Activated naive CD4-positive, alpha-beta T cell (primary cell): ENCODE measurements at places on chromosomes 12 and 14.

DNA sequence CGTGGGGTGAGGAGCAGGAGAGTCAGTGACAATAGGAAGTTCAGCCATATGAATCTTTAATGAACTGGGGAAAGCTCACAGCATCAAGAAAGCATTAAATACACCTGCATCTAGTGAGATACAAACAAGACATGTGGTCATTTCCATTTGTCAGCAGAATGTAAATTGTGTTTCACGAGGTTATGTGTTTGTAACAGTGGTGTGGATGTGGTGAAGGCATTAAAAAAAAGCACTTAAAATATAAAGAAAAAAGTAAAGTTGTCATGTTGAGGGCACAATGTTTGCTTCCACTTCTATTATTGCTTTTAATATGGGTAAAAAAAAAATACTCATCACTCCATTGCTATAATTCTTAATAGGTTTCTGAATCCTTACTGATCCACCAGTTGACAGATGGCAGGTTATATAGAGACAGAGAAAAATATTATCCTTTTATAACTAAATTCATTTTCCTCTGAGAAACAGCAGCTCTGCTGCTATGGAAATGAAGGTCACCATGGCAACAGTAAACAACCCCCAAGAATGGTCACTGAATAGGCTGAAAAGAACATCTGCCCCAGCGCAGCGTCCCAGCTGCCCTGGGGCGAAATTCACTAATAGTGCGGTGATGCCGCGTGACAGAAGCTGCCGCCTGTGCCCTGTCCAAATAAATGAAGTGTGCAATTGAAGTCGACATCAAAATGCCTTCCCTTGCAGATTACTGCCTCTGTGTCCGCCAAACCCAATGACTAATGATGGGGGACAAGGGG lies 226.1 kb downstream of the FOXN3 start:
- no peak for DNase-seq

DNA sequence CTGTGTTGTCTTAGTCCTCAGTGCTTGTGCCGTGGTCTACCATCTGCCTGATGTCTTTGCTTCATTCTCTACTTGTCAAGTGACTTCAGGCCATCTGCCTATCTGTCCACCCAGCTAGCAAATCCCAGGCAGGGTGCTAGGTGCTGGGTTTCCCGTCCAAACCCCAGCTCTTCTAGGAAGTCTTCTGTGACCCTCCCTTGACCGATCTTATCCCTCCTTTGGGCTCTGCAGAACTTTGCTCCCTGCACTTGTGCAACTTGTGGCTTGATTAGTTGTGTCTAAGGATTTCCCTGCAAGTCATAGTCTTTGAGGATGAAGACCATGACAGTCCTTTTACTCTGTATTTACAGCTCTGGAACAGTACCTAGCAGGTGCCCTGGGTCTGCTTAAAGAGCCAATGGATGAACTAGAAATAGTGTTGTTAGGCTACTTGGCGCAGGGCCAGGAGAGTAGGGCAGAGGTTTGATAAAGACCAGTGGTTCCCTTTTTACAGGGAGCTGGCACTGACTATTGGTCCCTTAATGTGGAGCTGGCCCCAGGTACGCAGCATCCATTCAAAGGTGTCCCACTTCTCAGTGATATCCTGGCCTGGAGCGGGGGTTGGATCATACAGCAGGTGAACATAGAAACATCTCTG lies 60.1 kb downstream of the ADCK1 start:
- no peak for DNase-seq

DNA sequence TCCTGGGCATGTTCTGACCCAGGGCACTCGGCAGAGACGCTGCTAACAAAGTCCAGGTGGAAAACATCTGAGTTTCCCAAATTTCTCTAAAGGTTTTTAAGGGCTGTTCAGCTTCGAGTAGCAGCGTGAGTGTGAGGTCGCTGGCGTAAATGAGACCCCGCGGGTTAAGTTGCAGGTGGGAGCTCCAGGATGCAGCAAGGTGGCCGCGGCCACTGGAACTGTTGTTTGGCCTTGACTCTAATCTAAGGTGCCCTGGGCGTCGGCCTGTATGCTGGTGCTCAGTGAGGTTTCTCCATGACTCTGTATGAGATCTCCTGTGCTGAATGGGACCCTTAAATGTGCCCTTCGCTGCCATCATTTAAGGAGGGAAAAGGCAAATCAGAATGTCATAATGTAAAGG lies 50.7 kb downstream of the ELK3 start:
- DNase-seq = no peak

DNA sequence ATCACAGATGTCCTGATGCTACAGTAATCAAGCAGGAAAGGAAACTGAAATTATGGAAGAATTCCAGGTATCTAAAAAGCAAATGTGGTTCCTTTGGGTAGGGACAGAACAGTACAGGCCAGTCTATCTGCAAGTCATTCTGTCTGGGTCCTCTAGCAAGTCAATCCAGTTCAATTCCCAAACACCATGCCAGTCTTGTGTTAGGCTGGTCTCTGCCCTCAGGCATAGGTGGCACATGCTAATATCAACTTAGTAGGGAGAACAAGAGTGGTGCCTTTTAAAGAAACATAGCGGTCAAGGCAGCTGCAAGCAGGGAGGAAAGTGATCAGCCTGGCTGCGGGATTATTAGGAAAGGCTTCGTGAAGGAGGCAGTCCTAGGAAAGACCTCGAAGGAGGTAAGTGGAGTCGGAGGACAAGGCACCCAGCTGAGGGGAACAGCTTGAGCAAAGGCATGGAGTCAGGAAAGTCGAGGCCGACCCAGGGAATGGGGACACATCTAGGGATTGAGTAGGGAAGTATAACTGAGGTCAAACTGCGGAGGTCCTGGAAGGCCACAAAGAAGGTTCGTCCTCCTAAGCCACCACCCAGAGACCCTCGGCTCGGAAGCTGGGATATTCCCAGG lies 3.8 kb upstream of the PLEKHG6 start:
- no peak for DNase-seq

DNA sequence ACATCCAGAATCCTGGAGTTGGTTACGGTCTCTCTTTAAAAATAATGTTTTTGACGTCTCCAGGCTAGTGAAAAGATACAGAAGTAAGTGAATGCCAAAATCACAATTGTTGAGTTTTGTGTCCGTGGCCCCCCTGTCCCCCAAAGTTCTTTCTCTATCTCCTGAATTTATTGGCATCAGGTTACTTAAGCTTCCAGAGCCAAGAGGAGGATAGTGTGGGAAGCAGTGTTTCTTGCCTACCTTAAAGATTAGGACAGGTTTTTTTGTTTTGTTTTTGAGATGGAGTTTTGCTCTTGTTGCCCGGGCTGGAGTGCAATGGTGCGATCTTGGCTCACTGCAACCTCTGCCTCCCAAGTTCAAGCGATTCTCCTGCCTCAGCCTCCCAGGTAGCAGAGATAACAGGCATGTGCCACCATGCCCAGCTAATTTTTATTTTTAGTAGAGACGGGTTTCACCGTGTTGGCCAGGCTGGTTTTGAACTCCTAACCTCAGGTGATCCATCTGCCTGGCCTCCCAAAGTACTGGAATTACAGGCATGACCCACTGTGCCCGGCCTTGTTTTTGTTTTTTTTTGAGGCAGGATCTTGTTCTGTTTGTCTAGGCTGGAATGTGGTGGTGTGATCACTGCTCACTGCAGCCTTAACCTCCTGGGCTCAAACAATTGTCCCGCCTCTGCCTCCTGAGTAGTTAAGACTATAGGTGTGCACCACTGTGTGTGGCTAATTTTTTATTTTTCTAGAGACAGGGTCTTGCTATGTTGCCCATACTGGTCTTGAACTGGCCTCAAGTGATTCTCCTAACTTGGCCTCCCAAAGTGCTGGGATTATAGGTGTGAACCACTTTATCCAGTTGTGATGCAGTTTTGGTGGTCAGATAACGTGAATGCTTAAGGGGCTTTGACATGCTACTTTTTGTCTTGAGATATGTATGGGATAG lies 5.4 kb downstream of the SRSF5 start:
- DNase-seq = no peak

GRCh38 chr12:67910360-67911274 lies 78.6 kb upstream of the IFNG-AS1 start:
- DNase-seq = no peak

DNA sequence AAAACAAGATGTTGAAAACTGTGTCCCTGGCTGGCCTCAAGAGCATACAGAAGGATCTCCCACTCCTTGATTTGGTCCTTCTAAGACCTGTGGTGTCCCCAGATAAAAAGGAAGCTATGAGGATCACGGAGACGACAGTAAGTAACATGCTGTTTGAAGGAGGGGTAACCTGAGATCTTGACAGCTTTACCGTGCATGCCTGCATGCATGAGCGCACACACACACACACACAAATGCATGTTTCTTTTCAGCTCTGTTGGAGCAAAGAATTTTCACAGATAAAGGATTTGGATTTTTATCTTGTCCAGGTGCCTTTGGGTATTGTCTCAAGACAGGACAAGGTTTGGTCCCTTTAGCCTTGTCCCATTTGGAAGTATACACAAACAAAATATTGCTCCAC lies 411.6 kb upstream of the CCDC196 start:
- no peak for DNase-seq

GRCh38 chr12:62351326-62351725 lies 91.1 kb downstream of the USP15 start:
- no peak for DNase-seq

DNA sequence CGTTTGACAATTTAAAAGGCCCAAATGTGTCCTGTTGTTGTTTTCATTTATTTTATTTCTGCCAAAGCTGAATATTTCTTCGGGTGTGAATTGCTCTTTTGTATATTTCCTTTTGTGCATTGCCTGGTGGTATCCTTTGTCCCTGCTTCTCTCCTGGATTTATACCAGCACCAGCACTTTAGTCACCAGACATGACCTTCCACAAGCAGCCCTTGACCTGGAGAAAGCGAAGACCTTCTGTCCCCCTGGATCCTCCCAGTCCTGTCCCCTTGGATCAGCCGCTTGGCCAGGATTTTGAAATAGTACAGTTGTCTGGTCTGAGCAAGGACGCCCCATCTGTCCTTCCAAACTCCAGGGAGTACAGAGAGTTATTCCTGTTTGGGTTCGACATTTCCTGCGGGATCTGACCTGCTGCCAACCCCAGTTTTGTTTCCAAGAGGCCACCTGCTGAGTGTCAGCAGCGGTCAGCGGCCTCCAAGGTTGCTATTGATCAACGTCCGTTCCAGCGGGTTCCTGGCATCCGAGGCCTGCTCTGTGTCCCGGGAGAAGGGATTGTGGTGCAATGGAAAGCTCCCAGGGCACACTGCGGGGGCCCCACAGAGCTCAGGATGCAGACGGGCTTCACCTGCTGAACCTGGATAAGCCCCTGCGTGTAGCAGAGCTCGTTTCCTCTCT lies 45.1 kb upstream of the CHGA start:
- DNase-seq = no peak

DNA sequence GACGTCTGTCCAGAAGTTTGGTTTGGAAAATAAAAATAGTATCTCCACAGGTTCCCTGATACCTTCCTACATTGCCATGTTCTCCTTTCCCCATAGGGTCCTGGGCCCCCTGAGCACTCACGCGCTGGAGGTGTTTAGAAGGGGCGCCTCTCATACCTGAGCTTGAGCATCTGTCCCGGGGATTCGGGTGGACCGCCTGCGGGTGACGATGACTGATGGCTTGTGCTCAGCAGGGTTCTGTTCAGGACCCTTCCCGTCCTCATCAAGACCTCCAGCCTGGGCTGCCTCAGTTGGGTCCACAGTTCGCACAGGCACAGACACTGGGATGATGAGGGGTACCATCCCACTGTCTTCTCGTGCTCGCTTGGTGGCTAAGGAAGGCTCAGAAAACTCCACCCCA lies 22.7 kb upstream of the PNMA1 start:
- DNase-seq = no peak

GRCh38 chr12:39852346-39852745 lies 232.7 kb upstream of the ABCD2 start:
- DNase-seq = no peak

DNA sequence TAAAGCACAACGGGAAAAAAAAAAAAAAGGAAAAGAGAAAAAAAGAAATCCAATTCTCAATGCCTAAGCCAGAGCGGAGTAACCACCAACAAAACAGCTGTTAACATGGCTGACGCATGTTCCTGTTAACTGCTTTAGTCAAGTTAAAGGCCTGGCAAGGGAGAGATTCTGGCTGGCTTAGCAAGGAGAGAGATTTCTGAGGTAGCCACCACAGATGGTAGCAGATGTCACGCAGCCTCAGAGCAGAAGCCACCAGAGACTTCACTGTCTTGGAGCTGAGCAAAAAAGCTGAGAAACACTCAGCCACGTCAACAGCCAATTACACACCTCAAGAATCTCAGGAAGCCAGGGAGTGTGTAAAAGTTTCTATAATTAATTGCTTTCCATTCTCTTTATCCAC lies 87.1 kb downstream of the TMCC3 start:
- DNase-seq = no peak

DNA sequence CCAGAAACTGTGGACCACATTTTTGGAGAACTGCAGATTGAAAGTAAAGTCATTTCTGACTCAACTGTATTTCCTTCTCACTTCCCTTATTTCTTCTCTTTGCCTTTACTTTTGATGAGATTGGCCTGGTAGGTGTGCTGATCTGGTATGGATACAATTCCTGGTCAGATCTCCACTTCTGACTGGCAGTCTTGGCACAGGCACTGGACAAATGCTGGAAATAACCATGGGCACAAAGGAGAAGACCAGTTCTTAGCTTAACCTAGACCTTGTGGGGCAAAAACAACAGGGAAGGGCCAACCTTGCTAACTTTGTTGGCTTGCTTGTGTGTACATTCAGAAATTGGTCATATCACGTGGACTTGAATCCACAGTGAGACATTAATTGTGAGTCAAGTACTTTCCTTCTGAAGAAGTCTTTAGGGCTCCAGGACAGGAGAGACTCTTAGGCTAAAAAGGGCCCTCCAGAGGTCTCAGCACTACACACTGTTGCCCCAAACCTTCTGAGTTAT lies 75.0 kb downstream of the DIP2B start:
- no peak for DNase-seq

- DNase-seq = no peak
Observed at GRCh38 chr14:89267163-89267562, 149.9 kb downstream of the FOXN3 start.

DNA sequence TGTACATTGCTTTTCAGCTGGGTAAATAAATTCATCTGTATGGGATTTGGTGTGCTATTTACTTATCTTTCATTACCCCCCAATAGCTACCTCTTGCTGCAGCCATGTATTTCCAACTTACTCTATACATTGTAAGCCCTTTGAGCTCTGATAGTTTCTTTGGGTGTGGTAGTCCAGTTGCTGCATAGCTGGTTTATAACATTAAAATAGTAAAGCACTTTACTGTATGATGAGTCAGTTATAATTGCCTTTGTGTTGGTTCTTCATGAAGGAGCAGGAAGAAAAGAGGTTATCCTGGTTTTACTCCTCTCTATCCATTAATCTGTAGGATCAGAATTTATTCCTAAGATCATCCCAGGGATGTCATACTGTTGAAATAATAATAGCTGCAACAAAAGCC lies 15.7 kb downstream of the TBC1D30 start:
- DNase-seq = no peak

GRCh38 chr12:3712209-3712992 lies 40.5 kb downstream of the CRACR2A start:
- DNase-seq = no peak

DNA sequence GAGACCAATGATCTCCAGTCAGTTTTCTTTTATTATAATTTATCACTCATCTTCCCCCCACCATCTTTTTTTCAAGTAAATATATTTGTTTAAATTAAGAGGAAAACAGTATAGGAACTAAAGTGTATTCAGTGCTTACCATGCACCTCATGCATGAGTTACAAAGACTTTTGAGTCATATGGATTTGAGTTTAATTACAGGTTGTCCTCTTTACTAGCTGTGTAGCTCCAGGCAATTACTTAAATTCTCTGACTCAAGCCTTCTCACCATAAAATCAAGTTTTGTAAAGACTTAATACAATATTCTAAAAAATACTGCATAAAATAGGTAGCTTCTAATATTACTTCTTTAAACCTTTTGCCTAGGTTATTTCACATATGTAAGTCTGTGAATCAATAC lies 251.3 kb downstream of the SLC16A7 start:
- DNase-seq = no peak

- peak; percentile 10 for DNase-seq
Observed at GRCh38 chr14:103629503-103630121, 601 bp downstream of the KLC1 start.
